Sigmoid colon (tissue), 7 donors: ENCODE measurements at places on chromosomes 2 and 18. TPM values are rescaled to one million over a fixed set of nuclear protein-coding genes. Genes with fewer than 3 reads are reported as not detected.

- H3K4me3 ChIP-seq: no peak overlapping the region
- H3K27me3 ChIP-seq: no peaks in the 10 kb centered on the region
- H3K4me1 ChIP-seq: peaks cover 7% of the 10 kb centered on the region
- no peak for DNase-seq
- peaks cover 41% of the 10 kb centered on the region for H3K36me3 ChIP-seq
Measured at GRCh38 chr18:35246831-35247230, 6.0 kb downstream of the ZNF397 start.

GRCh38 chr2:136012315-136012714 lies 26.9 kb upstream of the DARS1 start:
- DNase-seq: no peak
- H3K36me3 ChIP-seq: no peaks in the 10 kb centered on the region
- H3K4me1 ChIP-seq: peaks cover 7% of the 10 kb centered on the region
- no peak overlapping the region for H3K4me3 ChIP-seq
- H3K27me3 ChIP-seq: no peaks in the 10 kb centered on the region

Gene CPO
- total RNA-seq: 0.95 TPM

GRCh38 chr2:172510088-172510487 lies 45.8 kb upstream of the PDK1 start:
- H3K27ac ChIP-seq: no peak overlapping the region
- H3K36me3 ChIP-seq: no peaks in the 10 kb centered on the region
- no peak for DNase-seq

DNA sequence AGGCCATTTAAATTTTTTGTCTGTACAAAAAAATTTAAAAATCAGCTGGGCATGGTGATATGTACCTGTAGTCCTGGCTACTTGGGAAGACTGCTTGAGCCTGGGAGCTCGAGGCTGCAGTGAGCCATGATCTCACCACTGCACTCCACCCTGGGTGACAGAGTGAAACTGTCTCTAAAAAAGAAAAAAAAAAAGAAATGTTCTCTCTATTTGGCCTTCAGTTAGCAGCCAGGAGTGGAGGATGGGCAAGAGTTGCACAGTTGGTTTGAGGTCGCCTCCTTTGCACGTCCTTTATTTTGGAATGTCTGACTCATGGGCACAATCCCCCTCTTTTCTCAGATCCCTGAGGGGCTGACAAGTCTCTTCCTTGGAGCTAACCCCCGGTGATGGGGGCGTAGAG lies 26.3 kb downstream of the ITM2C start:
- H3K27ac ChIP-seq: no peak overlapping the region
- no peaks in the 10 kb centered on the region for H3K27me3 ChIP-seq
- H3K36me3 ChIP-seq: no peaks in the 10 kb centered on the region
- no peaks in the 10 kb centered on the region for H3K4me1 ChIP-seq
- H3K4me3 ChIP-seq: no peak overlapping the region

Gene STAT4
- total RNA-seq: 0.71 TPM

DNA sequence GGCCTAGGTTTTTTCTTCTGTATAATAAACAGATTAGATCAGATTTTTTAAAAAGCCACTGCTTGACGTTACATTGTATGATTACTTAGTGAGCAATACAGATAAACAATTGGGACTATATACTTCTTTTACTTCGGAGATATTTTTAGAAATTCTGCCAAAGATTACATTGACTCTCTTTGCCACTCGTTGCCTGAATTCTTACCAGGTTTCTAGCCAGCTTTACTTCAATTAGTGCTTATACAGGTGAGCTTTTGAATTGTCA lies 156.6 kb downstream of the HAUS1 start:
- peaks cover 30% of the 10 kb centered on the region for H3K4me1 ChIP-seq
- H3K27ac ChIP-seq: peak overlapping the region; percentile 32
- H3K27me3 ChIP-seq: no peaks in the 10 kb centered on the region
- no peak for DNase-seq

Gene TLX2
- total RNA-seq: 1.6 TPM

Gene PLGLB1
- not detected for total RNA-seq
